ENCODE measurements at places on chromosomes 5 and 9.

- no peak for DNase-seq
These were observed 209.1 kb downstream of the FAM114A2 start for GRCh38 chr5:153829510-153830065.

- no peak for DNase-seq
These were observed 242.4 kb downstream of the MED10 start for GRCh38 chr5:6135977-6136376.

DNA sequence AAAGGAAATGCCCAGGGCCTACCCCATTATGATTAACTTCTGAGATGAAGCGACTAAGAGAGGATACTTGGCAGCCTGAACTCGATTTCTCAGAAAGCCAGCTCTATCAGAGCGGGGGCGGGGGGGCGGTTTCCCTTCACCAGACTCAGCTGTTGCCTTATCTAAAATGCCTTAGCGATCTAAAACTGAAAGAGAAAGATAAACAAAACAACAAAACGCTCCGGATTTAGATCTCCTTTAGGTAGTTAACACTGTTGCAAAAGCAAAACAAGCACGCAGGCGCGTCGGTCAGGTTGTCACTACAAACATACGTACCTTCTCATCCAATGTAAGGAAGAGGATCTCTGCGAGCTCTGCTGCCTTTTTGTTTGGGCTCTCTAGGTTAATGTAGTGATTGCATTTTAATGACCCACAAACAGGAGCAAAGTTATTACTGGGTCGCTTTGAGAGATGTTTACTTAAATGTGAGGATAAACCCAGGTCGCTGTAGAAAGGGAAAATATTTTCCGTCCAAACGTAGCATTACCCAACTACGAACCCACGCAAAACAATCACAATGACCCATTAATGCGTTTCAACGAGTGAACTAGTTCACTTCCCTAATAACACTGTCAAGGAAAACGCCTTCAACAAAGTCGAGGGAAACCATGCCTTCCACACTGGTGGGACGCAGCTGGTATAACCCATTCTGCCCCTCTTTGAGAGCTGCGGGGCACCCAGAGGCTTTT, 982 bp downstream of the EPB41L4A start:
- peak; percentile 50 for DNase-seq

DNA sequence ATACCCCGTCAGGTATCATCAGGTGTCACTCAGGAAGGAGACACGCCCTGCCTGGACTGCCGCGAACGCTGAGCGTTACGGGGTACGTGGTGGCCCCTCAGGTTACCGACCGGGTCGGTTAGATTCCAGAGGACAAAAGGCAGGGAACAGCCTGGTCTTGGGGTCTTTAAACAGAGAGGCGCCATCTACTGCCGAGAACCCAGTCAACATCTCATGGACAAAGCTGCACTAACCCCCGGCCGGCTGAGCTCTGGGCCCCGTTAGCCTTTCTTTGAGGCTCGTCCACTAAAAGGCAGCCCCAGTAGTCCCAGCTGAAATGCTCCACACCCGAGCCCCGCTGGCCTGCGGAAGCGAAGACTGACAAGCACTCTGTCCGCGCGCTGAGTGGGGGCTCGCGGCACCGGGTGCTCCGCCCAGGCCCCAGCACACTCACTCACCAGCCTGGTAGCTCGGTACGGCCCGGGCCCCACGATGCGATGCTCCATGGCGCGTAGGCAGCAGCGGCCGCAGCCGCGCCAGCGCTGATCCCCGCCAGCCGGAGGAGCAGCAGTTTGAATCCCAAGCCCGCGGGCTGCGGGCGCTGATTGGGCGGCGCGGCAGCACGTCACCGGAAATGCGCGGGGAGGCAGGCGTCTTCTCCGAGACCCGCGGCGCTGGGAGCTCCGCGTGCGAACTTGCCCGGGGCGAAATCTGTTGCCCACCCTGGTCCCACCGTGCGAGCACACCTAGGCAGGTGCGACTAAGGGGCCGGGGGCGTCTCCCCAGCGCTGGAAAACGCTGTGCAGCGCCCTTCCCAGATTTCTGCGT, at the start of gene DEPDC1B:
Gene DEPDC1B, minus strand, starts transcription at position 558 of the 807 bp plus-strand sequence. Its CDS starts 73 bp downstream, at position 485.
- DNase-seq: peak; percentile 61

DNA sequence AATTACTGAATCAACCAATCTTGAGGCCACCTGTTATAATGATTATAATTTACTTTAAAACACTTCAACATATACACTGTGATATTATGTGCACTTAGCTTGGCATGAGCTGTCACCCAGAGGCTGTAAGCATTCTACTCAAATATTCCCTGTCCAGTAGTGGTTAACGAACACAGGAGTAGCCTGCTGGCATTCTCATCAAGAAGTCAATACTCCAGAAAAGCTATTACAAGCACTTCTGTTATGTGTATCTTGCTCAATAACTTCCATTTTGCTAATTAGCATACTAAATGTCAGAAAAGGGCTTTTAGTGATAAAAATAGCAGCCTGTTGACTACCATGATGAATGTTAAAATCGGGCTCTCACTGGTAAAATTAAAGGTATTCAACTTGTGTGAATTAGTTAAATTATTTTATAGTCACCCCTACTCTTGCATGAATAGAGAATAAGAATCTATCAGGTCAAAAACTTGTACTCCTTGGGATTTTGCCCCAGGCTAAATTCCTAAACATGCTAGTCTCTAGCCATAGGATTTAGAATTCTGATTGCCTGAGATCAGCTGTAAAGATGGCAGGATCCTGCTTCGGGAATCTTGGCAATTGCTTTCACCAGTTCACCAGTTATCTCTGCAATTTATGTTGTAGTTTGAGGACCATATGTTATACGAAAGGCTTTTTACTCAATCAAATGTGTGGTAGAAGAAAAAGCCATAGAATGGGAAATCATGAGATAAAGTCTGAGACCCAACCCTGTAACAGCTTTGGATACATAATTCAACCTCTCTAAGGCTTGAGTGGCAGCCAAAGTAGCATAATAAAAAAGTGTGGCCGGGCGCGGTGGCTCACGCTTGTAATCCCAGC, 43.4 kb upstream of the PAM start:
- no peak for DNase-seq

DNA sequence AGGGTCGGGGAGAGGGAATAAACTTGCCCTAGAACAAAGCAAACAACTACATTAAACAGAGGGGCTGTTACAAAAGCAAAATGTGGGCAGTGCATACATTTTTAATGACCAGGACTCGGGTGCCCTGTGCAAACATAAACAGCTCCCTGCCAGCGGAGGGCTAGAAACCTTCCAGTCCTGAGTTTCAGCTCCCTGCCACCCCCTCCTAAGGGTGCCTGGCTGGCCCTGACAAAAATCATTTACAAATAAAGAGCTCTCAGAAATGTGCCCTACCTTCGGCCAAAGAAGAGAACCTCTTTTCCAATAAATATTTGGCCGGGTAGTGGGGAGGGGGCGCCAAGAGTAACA, 29.5 kb downstream of the FOXD1 start:
- DNase-seq: no peak

- no peak for DNase-seq
These were observed 87.5 kb downstream of the SECISBP2 start for GRCh38 chr9:89405826-89406225.

DNA sequence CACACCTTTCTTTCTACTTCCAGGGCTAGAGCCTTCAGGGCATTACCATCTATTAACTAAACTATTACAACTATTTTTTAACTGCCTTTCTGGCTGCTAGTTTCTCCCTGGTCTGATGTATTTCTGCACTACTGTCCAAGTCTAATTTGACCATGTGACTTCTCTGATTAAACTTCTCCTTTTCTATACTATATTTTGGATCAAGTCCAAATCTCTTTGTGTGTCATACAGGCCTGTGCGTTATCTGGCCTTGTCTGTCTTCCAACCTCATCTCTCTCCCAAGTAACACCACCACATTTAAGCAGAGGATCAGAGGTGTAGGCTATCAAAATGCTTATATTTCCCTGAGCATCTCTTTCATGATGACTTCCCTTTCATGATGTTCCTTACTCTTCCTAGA, 47.2 kb upstream of the OR13F1 start:
- DNase-seq: no peak

DNA sequence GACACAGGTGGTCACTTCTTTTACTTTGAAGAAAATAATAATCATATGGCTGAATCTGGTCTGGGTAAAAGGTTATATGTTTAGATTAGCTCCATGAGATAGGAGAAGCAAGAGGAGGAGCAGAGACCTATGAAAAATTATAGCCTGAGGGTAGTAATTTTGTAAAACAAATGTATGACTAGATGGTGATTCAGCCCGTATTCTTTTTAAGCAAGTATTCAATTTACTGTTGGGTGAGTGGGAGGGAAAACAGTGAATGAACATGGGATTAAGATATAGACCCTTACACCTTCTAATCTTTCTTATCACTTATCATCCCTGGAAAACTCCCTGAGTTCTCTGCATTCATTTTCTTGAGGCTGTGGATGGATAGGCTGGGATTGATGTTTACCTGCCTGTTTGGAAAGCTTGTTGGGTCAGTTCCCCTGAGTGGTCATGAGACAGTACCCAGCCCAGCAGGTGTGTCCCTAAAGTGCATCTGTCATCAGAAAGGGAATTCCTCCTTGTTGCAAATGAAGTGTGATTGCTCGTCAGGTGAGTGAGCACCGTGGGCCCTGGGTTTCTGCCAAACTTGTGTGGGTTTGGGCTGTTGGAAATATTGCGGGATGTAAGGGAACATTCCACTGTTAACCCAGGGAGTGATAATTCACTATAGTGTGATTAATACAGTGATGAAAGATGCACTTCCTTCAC, 101.2 kb upstream of the GDNF start:
- no peak for DNase-seq

DNA sequence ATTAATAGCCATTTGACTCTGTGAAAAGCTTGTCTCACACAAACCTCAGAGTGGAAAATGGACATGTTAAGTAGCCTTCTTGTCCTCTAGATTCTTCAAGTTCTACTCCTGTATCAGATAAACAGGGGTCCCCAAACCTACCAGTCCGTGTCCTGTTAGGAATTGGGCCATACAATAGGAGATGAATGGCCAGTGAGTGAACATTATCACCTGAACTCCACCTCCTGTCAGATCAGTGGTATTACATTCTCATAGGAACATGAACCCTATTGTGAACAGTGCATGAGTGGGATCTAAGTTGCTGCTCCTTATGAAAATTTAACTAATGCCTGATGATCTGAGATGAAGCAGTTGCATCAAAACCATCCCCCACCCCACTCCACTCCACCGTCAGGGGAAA, 136.3 kb downstream of the TMEM232 start:
- DNase-seq: no peak

GRCh38 chr5:15621094-15621493, 121.1 kb downstream of the FBXL7 start:
- no peak for DNase-seq

- no peak for DNase-seq
These were observed 309.1 kb downstream of the ADAMTS6 start for GRCh38 chr5:65172486-65173129.

DNA sequence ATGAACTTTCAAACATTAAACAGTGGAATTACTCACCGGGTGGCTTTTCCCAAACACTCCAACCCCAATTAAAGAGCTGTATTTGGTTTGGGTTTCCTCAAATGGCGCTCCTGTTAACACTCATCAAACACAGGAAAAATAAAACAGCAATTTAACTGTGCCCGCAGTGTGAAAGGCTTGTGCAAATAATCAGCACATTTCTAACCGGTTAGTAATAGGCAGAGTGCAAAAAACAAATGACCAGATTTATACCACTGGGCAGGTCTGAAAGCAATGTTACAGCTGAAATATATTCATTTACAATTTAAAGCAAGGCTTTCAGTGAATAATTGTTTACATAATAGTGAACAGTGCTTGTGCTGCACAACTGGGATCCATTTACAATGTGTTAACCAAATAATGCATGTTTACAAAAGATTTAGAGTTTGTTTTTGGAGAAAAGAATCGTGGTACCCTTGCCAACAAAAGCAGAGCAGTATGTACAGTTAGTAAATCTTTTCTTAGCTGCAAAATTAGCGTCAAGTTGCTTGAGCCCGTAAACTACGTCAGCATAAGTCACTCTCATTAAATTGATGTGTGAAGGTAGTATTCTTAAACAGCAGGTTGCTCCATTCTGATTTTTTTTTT, 662.9 kb upstream of the ZNF608 start:
- no peak for DNase-seq

DNA sequence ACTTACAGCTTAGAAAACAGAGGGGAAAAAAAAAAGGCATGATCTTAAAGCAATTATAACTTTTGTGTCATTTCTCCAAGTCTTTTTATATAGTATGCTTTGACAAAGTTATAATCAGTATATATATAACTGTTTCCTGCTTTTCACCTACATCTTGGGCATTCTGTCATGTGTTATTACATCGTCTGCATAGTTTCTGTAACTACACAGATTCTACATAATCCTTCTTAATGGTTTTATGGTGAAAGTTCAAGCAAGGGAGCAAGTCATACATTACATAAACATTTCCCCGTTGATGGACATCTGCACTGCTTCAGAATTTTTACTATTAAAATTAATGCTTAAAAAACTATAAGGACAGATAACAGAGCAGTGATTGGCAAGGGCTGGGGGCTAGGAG, 12.1 kb downstream of the FEM1C start:
- no peak for DNase-seq

DNA sequence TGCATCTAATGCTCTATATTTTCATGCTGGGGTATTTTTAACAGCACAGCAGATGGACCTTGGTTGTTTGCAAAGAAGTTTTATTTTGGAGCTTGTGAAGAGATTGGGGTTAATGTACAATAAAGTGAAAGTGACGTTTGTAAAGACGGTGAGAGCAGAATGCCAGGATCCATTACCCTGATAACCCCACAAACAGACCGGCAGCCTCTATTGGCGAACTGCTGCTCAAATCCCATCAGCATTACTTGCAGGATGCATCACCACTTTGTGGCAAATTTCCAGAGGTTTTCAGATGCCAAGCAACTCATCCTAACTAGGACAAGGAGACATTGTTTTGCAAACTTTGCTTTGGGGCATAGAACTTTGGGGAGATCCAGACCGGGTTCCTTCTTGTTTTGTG, 383.3 kb upstream of the ZNF462 start:
- DNase-seq: no peak

GRCh38 chr9:134384811-134385479, 58.7 kb downstream of the RXRA start:
- DNase-seq: no peak

- DNase-seq: no peak
These were observed 45.8 kb downstream of the MOCS2 start for GRCh38 chr5:53063791-53064190.

DNA sequence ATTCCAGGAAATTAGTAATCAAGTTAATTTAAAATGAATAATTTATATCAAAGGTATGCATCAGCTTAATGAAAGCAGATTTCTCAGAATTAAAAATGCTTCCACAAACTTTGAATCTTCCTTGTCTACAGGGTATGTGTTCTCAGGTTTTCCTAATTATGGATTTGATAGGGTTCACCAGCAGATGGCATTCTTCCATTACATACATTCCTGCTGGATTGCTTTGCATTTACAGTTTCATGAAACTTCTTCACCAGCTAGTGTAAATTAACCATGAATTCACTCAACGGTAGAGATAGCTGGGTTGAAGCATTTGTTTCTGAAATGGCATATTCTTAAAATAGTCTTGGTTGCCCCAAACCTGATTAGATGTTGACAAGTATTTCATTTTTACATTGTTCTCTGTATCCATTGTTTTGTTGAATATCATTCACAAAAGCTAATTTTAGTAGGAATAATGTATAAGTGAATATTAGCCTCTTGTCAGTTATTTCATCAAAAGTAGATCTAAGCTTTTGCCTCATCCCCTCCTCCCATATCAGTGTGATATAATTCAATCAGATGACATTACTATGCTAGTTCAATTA, 68.7 kb upstream of the WDR41 start:
- no peak for DNase-seq

- no peak for DNase-seq
These were observed 41.9 kb downstream of the NPR3 start for GRCh38 chr5:32753051-32753450.

- no peak for DNase-seq
These were observed 1043.2 kb upstream of the WWC1 start for GRCh38 chr5:167248257-167248656.

GRCh38 chr9:96363175-96363967, 20.1 kb downstream of the SLC35D2 start:
- DNase-seq: no peak
